ENCODE measurements at places on chromosomes 7 and 10.

GRCh38 chr7:2071133-2071832 is 161.5 kb downstream of the MAD1L1 start:
- DNase-seq: no peak

GRCh38 chr10:131001438-131001837 is 310.1 kb downstream of the TCERG1L start:
- no peak for DNase-seq

DNA sequence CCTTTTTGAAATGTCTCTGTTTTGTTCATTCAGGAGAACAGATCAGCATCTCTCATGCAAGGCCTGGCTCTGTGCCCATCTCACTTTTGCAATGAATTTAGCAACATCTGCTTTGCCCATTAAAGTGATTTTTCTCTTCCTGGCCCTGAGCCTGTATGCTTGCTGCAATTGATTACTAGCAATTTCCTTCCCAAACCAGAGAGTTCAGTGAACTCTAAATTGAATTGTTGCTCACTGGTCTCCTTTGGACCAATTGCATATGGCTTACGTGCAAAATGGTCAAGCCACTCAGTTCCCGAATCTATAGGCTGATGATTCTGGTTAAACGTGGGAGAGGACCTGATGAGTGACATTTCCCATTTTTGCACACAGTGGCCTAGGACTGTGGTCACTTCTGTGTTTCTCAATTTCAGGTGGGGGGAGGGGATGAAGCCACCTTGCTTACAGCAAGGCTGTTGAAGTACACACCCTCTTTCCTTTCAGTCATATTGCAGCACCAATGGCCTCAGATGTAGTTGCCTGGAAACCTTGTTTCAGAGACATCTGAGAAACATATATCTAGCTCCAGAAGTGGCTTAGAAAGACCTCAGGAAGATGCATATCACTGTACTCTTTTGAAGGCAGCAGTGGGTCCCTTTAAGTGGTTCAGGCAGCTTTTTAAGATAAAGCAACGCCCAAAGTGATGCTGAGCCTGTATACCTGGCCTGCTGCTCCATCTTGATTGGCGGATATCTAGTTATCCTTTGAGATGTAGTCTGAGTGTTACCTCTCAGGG is 201.4 kb downstream of the PTEN start:
- DNase-seq: no peak

DNA sequence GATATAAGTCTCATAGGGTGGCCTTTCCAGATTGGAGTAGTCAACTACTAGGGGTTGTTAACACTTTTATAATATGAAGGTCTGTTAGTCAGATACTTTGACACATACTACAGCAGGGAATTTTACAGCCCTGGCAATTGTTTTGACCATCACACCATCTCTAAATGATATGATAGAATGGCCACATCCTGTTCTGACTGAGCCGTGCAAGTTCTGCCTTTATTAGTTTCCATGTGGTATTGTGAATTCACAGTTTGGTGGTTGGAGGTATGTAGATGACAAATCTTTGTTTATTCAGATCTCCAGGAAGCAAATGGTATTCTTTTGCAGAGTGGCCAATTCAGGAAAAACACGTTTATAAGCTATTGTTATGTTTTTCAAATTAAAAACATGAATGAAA is 83.0 kb downstream of the NRG3 start:
- no peak for DNase-seq

DNA sequence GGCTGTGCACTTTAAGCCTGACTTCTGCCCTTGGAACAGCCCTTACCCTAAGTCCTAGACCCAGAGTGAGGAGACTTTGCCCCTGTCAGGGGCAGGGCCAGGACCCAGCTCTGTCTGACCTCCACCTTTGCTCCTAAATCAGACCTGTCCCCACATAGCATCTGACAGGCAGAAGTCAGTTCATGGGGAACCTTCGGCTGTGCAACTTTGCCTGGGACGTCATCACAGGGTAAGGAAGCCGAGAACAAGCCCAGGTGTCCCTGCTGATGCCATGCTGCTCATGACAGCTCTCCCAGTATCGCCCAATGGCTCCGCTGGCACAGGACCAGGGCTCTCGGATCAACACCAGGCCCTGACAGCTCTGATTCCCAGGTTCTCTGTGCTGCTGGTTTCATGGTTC is 55.4 kb downstream of the TNS3 start:
- no peak for DNase-seq

DNA sequence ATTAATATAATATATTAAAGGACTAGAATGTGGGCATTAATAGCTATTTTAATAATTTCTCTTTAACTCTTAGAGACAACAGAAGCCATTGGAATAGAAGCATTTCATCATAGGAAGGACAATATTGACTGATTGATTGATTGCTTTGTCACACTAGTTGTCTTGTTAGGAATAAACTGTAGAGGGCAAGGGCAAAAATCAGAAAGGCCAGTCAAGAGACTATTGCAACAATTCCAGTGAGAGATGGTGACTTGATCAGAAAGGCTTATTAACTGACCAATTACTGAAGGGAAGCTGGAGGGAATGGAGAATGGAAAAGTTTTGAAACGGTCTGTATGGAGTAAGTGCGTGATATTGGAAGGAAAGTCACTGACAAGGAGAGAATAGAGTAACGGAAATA is 87.3 kb downstream of the RUNDC3B start:
- DNase-seq: no peak

DNA sequence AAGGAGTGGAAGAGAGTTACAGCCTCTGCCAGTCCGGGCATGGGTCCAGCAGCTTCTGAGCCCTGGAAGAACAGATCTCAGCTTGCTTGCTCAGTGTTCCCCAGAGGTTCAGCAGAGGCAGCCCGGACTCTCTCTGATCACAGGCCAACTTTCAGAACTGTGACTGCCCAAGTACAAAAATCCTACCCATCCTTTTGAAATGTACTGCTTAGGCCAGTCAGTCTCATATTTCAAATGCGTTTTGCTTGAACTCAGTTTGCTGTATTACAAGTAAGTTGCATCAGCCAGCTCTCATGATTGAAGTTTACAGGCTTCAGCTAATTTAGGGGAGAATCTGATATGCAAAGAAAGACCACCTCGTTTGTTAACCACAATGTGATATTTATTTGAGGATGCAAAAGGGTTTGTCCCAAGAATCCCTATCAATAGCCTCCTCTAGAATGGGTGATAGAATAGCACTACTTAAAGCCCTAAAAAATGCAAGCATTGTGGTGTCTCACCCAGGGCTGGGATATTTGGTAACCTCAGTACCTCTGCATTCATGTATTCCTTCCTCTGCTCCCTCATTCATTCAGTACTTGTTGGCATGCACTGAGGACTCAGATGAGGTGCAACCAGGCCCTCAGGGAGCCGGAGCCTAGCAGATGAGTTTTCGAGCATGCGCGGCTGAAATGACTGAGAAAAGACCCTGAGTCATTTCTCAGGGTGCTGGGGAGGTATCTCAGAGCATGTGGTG is 7.0 kb downstream of the AIMP2 start:
- DNase-seq: no peak

- DNase-seq: no peak
These were observed 14.2 kb downstream of the ENTPD7 start for GRCh38 chr10:99673492-99673891.
